ENCODE measurements at places on chromosomes 11 and 22.

- DNase-seq, result no peak
Measured at GRCh38 chr11:66548041-66548440, 1.3 kb downstream of the ACTN3 start.

DNA sequence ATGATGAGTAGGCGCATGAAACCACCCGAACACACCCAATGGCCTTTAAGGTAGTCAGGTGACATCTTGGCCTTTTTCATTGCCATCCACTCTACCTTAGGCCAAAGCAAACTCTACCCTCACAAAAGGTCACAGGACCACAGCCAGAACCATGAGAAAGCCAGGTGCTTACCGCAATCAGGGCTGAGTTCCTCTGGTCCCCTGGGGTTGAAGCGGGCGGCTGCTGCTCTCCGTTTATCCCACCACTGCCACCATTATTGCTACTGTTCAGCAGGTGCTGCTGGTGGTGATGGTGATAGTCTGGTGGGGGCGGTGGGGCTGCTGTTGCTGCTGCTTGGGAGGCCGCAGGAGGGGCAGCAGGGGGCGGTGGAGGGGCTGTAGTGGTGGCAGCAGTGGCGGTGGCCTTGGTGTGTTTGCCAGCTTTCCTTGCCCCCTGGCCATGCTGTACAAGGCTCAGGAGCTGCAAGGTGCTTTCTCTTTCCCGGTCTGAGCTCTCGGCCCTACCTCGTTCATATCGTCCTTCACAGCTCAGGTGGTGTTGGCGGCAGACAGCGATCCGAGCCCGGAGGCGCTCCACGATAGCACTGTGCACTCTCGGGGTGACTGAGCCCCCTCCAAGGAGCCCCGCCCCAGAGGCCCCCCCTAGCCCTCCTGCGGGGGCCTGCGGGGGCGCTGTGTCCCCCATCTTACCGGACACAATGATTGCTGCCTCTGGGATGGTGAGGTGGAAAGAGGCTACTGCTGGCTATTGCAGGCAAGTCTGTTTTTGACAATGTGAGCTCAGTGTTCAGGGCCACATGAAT, 1.6 kb downstream of the MAML2 start:
- DNase-seq, result no peak

DNA sequence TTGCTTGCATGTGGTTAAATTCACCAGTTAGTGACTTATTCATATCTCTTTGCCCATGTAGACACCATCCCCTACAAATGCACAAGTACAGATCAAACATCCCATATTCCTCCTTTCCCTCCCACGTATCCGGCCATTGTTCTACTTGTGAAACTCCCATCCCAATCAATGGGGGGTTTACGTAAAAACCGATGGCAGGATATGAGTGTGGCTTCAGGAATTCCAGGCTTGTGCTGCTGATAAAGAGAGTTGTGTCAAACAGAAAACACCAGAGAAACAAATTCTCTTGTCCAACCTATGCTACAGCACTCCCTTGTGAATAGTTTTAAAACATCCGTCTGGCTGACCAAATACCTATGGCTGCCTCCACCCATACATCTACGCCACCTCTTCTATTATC, 15.5 kb downstream of the FLI1 start:
- no peak for DNase-seq

DNA sequence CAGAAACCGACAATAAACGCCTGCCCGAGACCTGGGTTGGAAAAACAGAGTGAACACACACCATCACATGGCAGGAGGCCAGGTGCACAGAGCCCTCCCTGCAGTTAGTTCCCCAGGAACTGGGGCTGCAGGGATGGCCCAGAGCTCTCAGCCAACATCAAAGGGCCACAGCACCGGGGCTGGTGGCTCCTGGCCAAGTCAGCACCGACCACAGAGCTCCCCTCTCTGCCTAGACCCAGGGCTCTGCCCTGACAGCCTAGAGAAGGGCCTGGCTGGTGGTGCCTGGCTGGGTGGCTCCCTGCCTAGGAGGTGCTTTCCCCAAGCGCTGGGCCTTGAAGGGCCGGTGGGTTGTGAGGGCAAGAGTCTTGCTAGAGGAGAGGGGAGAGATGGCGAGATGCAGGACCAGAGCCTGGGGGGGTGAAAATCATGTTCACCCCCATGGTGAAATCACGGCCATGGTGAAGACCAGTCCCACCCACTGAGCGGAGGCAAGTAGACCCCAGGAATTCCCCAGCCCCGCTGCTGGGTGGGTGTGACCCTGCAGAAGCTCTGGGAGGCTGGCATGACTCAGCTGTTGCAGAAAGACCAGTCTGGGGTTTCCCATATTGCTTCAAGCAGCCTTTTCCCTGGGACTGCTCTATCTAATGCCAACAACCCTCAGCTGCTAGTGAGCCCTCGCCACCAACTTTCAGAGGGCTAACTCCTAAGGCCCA, 7.2 kb upstream of the BID start:
- DNase-seq, result no peak

- no peak for DNase-seq
Measured at GRCh38 chr11:71080239-71081097, 171.9 kb downstream of the SHANK2 start.

DNA sequence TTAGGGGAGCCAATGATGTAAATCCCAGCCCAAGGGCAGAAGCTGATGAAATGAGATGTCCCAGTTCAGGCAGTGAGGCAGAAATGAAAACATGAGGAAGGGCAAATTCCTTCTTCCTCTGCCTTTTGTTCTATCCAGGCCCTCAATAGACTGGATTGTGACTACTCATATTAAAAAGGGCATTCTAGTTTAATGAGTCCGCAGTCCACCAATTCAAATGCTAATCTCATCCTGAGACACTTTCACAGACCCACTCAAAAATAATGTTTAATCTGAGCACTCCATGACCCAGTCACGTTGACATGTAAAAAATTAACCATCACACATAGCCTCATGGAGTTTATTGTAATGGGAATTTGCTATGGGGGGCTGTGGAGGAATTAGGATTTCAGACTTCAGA, 717.9 kb downstream of the OPCML start:
- no peak for DNase-seq

DNA sequence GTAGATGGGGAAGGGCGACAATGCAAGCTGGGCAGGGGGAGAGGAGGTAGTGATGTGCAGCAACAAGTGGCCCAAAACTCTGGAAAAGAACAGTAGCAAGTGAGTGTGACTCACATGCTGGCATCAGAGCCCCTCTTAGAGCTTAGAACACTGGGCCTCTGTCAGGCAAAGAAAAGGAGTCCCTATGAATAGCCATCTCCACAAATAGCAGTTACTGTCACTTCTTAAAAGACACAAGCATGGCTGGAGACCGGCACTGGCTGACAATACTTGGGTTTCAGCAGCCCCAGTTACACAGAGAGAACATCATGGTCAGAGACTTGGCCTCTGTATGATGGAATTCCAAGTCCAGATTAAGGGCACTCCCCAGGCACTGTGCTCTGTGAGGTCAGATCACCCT, 58.2 kb downstream of the PRCP start:
- no peak for DNase-seq

- no peak for DNase-seq
Measured at GRCh38 chr11:65791719-65792213, 4.9 kb downstream of the OVOL1 start.

GRCh38 chr22:41641854-41642253, 20.8 kb downstream of the XRCC6 start:
- DNase-seq, result no peak

Data from cerebellar nuclear complex (tissue), 1 donor.